GM12878 (cell line): ENCODE measurements at places on chromosomes 1 and 21. TPM values are rescaled to one million over a fixed set of nuclear protein-coding genes. Genes with fewer than 3 reads are reported as not detected.

Gene CD34
- total RNA-seq, result 0.08 TPM in 1 of 2 replicates, not detected in the other

- no peaks in the 10 kb centered on the region for H3K27me3 ChIP-seq
- no peaks in the 10 kb centered on the region for H3K36me3 ChIP-seq
- H3K4me3 ChIP-seq, result peak overlapping the region; percentile 38; the same call in 1 of the 2 replicates
Measured at GRCh38 chr1:23720256-23720995, 22.8 kb upstream of the ELOA start.

DNA sequence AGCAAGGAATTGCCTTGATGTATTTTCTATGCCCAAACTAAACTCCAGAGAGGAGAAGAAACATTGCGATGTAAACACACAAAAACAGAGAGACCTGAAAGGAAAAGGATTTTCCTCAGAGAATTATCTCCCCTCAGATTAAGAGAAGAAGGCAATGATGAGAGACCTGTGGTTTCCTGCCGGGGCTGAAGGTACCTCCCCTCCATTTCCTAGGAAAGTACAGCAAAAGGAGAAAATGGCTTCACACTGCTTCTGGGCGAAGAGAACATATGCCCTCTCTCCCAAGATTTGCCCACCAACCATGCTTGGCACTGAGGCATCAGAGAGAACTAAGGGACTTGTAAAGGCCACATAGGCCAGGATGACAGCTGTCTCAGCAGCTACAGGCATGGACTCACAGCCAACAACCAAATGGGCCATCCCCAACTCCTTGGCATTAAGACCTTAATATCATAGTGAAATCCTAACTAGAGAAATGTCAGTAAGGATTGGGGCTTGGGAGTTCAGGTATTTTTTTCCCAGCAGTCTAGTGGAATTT is 523.0 kb downstream of the PTPRC start:
- no peak overlapping the region for H3K27ac ChIP-seq
- H3K36me3 ChIP-seq, result no peaks in the 10 kb centered on the region
- no peak overlapping the region for H3K4me3 ChIP-seq
- peaks cover 8% of the 10 kb centered on the region; the same call in 1 of the 2 replicates for H3K4me1 ChIP-seq

Gene TMEM269
- 0.13 and 0.18 TPM in 2 replicates for total RNA-seq

Gene TMEM125
- 0.28 and 1.1 TPM in 2 replicates for total RNA-seq

Gene PLA2G2C
- total RNA-seq, result not detected in 2 replicates

Gene S100B
- total RNA-seq, result not detected in 2 replicates

DNA sequence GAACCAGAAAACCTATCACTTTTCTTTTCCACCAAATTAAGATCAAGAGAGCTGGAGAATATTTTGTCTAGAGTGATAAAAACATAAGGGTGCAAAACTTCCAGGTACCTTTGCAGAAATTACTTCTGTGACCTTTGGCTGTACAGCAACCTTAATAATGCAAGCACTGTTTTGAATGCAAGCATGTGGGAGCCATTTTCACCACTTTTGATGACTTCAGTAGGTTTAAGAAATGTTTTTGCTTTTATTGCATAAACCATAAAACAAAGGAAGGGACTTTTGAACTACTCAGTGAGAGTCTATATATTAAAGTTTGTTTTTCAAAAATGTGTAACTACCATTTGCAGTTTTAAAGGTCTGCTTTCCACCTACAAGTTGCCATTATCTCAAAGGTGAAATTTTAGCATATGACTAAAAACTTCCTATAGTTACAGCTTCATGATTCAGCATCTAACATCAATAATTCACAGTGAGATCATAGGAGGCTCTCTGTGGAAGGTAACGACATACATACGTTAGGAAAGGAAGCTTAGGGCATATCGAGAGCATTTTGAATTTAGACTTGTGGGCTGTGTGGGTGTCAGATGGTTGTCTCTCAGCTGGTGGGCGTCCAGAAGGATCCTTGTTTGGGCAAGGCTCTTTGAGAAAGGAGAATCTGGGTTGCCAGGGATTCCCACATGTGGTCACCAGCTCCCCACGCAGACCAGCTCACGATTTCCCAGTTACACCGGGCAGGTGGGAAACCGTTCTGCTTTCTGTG is 1.1 kb upstream of the GADD45A start:
- peaks cover 8% of the 10 kb centered on the region for H3K4me1 ChIP-seq
- no peak overlapping the region for H3K27ac ChIP-seq
- H3K4me3 ChIP-seq, result 0 out of 2 replicates have a peak overlapping the region, but pooled peaks have one; percentile 25
- peaks cover 2% of the 10 kb centered on the region; the same call in 1 of the 2 replicates for H3K27me3 ChIP-seq
- DNase-seq, result no peak

GRCh38 chr1:63612564-63612963 is 19.4 kb downstream of the PGM1 start:
- no peak for DNase-seq
- peaks cover 8% of the 10 kb centered on the region for H3K4me1 ChIP-seq
- H3K4me3 ChIP-seq, result no peak overlapping the region
- H3K36me3 ChIP-seq, result no peaks in the 10 kb centered on the region

DNA sequence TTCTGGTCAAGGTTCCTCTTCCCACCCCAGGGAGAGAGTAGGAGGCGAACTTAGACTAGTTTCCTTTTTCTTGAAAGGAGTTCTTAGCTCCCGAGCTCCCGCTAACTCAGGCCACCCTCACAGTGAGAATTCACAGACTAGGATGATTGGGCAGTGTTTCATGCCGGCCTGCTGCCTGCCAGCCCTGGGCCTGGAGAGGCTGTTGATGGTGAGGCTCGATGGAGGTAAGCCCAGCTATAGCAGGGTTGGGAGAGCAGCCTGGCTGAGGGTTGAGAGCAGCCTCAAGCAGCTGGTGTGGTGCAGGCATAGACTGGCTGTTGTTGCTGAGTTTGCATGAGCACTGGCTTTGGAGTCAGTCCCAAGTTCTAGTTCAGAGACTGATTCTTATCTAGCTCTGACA is 274.4 kb downstream of the MATN1 start:
- no peak overlapping the region for H3K27ac ChIP-seq
- H3K4me3 ChIP-seq, result no peak overlapping the region
- no peak for DNase-seq
- no peaks in the 10 kb centered on the region for H3K36me3 ChIP-seq
- no peaks in the 10 kb centered on the region for H3K4me1 ChIP-seq
